SW480 (cell line): ENCODE measurements at places on chromosomes 7 and 10.

- no peak for DNase-seq
These were observed 34.5 kb downstream of the MKI67 start for GRCh38 chr10:128091636-128092210.

GRCh38 chr7:90596671-90597562 lies 796 bp downstream of the CDK14 start:
- no peak for DNase-seq

- DNase-seq: no peak
These were observed 56.7 kb upstream of the EBF3 start for GRCh38 chr10:130020651-130021382.

DNA sequence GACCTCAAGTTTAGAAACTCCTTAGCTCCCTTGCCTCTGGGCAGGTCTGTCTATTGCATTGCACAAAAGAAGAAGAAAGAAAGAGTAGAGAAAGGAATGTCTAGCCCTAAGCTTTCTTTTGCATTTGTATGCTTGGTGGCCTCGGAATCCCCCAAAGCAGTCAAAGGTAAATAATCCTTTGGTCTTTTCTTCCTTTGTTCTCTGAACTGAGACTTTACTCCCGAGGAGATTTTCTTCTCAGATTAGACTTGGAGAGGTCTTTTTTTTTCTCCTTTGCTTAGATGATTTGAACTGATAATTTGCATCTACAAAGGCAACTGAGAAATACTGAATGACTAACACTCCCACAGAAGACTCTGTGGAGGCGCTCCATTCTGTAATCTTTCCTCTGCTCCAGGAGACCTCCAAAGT lies 93.2 kb downstream of the AKR1D1 start:
- no peak for DNase-seq

DNA sequence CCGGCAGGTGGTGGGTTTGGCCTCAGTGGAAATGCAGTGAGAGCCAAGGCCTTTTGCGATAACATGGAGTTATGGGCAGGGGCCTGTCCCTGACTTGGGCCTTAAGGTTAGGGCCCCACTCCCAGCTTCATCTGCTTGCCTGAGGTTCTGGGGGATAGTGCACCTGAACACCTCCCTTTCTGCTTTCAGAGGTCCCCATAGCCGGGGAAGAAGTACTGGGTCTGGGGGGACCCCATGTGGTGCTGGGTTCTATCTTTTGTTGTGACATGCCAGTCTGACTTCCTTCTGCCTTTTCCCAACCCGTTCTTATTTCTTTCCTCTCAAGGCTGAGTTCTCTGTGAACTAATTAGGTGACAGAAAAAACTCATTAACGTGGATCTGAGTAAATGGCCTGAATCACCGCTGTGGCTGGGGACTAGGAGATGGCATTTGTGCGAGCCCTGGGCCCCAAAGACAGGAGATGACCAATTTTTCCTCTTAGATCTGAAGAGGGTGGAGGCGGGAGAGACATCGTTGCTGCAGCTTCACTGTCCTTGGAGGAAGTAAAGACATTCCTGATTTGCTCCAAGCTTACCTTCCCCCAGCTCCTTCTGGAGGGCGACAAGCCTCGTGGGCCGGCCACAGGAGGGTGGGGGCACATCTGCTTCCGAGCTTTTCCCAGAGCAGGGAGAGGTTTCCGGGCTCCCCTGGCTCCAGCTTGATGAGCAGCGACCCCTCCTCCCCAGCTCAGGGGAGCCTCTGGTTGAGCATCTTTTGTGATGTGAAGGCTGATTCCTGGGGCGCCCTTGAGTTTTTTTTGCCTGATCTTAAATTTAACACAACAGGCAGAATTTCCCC lies 2.0 kb downstream of the AGAP3 start:
- DNase-seq: no peak
